PC-9 (cell line): ENCODE measurements at places on chromosomes 16 and 17. TPM values are rescaled to one million over a fixed set of nuclear protein-coding genes. Genes with fewer than 3 reads are reported as not detected.

Gene TBC1D3L
- 25.2 and 33.5 TPM in 2 replicates for total RNA-seq

Gene PPY
- not detected in 2 replicates for total RNA-seq

Gene MILR1
- total RNA-seq: 22.9 and 25.6 TPM in 2 replicates

Gene WNT9B
- total RNA-seq: not detected in 2 replicates

Gene AHSP
- not detected in 2 replicates for total RNA-seq

Gene CA5A
- 0.05 and 0.26 TPM in 2 replicates for total RNA-seq

Gene KRT33A
- not detected in 2 replicates for total RNA-seq

Gene PIK3R6
- total RNA-seq: not detected in 2 replicates

Gene C1QL1
- total RNA-seq: 0.93 and 1.3 TPM in 2 replicates

Gene C16orf96
- total RNA-seq: 0.13 and 0.15 TPM in 2 replicates

Gene HOXB5
- 8.3 and 12.9 TPM in 2 replicates for total RNA-seq

Gene TMEM107
- total RNA-seq: 58.5 and 59.1 TPM in 2 replicates

Gene NETO2
- total RNA-seq: 41.2 and 54.4 TPM in 2 replicates

Gene CCL2
- total RNA-seq: not detected in 2 replicates

Gene IRX5
- total RNA-seq: not detected in 2 replicates

Gene SLC12A3
- 0.26 and 0.70 TPM in 2 replicates for total RNA-seq

Gene EVPLL
- 3.7 and 5.7 TPM in 2 replicates for total RNA-seq

Gene HS3ST3A1
- not detected in 2 replicates for total RNA-seq

Gene TP53TG3B
- not detected in 2 replicates for total RNA-seq

Gene WSCD1
- total RNA-seq: not detected in 2 replicates

Gene FNDC8
- not detected in 2 replicates for total RNA-seq

Gene TBC1D3I
- 0.50 and 0.81 TPM in 2 replicates for total RNA-seq

Gene TBC1D26
- 0.55 and 0.85 TPM in 2 replicates for total RNA-seq

Gene HOXB6
- total RNA-seq: 27.9 and 30.7 TPM in 2 replicates

Gene OTOA
- not detected in 2 replicates for total RNA-seq

Gene BAHCC1
- 33.7 and 35.4 TPM in 2 replicates for total RNA-seq

Gene KRTAP9-8
- total RNA-seq: not detected in 2 replicates

Gene BAIAP3
- 35.0 and 47.3 TPM in 2 replicates for total RNA-seq

Gene OTOP3
- not detected in 2 replicates for total RNA-seq

Gene KRTAP9-2
- not detected in 2 replicates for total RNA-seq
